ENCODE measurements at places on chromosomes 7 and 10.

- no peak for DNase-seq
Measured at GRCh38 chr7:16921644-16922257, 40.0 kb upstream of the AGR3 start.

GRCh38 chr7:146943483-146943882 is 826.9 kb downstream of the CNTNAP2 start:
- no peak for DNase-seq

DNA sequence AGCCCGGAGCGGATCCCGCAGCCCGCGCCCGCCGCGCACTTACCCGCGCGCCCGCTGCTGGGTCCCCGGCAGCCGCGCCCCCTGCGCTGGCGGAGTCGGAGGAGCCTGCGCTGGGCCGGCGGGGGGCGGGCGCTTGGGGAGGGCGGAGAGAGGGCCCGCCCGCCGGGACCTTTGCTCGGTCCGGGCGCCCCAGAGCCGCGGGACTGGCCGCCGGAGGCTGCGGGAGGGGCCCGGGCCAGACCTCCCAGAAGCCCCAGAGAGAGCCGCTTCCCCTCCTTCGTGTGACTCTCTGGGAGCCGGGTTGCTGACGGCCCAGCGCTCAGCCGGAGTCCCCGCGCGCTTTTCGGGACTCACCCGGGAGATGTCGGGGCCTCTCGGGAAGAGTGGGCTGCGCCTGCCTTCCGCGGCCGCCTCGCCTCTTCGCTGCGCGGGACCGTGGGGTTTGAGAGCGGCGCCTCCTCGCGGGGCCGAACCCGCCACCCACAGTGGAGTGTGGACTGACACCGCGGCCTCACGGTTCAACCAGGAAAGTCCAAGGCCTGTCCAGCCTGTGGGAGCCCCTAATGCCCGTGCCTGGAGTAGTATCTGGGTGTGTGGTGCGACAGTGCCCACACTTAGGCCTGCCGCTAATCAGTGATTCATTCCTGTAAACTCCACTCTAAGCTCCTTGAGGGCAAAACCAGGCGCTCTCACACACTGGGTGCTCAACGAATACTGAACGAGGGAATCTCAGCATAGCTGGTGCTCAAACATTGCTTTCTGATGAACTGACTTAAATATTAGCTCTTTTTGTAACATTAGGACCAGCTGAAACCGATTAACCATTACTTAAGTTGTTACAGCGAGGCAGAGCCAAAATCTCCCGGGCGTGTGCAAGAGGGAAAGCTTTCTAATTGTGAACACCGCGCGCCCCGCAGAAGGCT is at the start of gene GSDME:
TSS of gene GSDME (minus strand) at position 112 of the 923 bp plus-strand sequence. CDS start 7,690 bp downstream, outside the sequence.
- DNase-seq: peak; percentile 75

DNA sequence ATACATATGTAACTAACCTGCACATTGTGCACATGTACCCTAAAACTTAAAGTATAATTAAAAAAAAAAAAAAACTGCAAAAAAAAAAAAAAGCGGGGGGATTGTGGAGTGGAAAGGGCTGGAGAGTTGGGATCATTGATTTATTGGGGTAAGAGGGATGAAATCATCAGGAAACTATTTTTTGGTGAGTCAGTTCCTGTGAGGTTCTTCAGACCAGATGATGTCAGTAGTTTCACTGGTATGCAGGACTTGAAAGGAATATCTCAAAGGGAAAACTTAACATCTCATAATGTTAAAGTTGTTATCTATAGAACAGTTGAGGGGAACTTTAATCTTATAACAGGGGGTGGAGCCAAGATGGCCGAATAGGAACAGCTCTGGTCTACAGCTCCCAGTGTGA is 32.6 kb upstream of the TECTB start:
- DNase-seq: no peak

DNA sequence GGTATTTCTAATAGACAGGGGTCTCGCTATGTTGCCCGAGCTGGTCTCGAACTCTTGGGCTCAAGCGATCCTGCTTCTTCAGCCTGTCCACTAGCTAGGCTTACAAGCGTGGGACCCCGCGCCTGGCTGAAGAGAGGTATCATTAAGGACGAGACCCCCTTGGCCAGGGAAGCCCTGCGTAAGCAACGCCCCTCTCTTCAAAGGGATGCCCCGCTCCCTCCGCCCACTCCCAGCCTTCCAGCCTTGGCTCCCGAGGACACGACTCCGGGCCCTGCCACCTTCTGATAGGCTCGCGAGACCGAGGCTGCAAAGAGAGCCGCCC is 220 bp upstream of the ZKSCAN5 start:
- no peak for DNase-seq

- no peak for DNase-seq
Measured at GRCh38 chr7:102973096-102973802, 60.4 kb downstream of the LRRC17 start.

DNA sequence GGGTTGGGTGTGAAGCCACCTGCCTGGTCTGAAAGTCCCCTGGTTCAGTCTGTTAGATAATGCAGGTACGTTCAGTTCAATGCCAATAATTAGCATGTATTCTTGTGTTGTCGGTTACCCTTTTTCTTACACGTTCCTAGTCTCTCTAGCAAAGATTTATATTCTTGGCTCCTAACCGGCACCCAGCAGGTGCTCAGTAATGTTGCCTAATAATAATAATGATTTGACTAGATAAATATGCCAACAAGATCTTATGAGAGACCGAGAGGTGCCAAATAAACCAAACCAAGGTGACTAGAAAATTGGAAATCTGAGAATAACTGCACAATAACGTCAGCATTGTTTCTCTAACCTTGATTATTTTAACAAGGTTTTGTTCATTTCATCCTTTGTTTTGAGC is 1.1 kb upstream of the SMIM30 start:
- DNase-seq: no peak

- DNase-seq: no peak
Measured at GRCh38 chr7:132393789-132394261, 182.4 kb downstream of the PLXNA4 start.

Measured in anterior cingulate cortex (tissue), 58 donors.